ENCODE measurements at places on chromosomes 3 and 15. TPM values are rescaled to one million over a fixed set of nuclear protein-coding genes. Genes with fewer than 3 reads are reported as not detected.
A peak's percentile ranks its signal among the peaks of the same experiment; 100 is the strongest.

- no peak for DNase-seq
Observed at GRCh38 chr3:102480139-102480538, 45.3 kb downstream of the ZPLD1 start.

DNA sequence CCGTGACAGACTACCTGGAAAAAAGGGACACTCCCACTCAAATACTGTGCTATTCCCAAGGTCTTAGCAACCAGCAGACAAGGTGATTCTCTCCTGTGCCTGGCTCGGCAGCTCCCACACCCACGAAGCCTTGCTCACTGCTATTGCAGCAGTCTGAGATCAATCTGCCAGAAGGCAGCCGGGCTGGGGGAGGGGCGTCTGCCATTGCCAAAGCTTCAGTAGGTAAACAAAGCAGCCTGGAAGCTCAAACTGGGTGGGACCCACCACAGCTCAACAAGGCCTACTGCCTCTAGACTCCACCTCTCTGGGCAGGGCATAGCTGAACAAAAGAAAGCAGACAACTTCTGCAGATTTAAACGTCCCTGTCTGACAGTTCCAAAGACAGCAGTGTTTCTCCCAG lies 128.4 kb upstream of the SETMAR start:
- peak; percentile 60 for DNase-seq

DNA sequence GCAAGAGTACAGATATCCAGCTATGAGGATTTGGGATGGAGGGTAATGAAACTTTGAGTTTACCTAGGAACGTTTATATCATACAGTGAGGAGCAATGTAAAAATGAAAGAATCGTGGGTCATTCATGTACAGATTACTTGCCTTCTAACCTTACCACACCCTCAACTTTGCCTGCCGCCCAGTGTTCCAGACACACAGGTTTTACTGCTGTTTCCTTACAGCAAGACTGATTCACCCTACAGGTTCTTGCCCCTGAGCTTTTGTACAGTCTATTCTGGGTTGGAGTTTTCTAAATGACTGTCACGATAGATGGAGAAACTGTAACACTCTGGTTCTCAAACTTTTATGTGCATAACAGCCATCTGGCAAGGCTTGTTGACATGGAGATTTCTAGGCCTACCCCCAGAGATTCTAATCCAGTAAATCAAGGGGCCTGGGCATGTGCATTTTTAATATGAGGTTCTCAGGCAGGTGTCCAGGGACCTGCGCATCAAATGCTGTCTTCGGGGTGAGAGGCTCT lies 6.6 kb upstream of the TPRG1 start:
- DNase-seq: no peak

GRCh38 chr15:81001152-81002008 lies 657 bp downstream of the TLNRD1 start:
- DNase-seq: peak; percentile 58

DNA sequence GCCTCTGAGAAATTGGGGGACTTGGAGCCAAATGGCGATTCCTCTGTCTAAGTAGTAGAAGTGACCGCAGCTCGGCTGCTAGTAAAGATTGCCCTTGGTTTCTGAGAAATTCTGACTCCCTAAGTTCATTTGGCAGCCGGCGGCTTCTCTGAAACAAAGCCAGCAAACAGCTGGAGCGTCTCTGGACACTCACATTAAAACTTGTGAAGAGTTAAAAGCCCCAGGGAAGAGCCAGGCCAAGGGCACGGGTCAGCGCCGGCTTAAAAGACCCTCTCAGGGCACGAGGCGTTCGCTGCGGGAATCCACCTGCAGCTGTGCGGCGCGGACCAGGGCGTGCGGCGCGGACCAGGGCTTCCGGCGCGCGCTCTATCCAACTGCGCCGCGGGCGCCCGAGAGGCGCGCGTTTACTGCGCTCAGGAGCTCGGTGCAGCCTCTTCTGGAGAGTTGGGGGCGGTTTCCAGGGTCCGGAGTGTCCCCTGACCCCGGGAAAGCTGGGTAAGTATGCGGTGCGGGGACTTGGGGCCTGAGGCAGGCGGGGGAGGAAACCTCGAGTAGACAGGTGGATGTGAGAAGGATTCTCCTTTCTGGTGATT lies at the start of gene COL6A5:
COL6A5 (plus strand) TSS at position 186 of the 593 bp plus-strand sequence. CDS start 27,967 bp downstream, outside the sequence.
- no peak for DNase-seq

DNA sequence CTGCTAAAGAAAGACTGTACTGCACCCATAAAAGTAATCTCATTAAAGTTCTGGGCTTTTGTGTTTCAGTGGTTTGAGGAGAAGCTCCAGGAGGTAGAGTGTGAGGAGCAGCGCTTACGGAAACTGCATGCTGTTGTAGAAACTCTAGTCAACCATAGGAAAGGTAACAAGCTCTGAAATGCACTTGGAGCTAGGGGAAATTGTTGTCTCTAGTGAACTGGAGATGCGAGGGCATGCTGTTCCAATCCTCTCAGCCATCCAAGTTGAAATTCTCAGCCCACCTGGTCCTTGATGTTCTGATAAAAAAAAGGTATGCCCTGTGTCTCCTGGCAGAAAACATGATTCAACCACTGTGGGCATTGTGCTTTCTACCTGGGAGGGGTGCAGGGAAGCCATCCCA lies 21.4 kb upstream of the SNX22 start:
- DNase-seq: no peak

DNA sequence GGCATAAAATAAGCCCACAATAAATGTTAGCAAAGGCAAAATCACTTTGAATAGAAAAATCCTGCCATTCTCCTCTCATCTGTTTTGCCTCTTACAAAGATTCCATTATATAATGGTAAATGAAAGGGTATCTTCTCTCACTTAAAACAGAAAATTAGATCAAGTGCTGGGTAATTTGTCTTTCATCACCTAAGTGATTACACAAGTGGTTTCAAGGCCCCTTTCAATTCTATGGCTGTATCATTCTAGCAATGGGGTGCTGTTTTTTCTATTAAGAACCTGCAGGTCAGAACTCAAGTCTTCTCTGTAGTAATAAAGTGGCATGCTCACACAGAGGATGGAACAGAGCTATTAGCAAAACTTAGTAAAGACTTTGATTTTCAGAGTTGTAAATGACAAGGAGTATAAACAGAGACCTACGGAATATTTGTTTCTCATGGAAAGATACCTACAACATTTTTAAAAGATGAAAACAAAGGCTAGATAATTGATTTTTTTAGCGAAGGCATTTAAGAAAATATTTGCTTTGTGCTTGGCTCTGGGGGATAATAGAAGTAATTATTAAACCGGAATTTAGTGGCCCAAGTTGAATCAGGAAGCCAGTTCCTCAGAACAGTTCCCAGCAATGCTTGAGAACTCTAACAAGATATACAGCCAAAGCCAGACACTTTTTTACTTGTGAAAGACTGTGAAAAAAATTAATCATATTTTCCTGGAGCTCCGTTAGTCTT lies 137.4 kb downstream of the CMSS1 start:
- DNase-seq: no peak

GRCh38 chr3:29153811-29154210 lies 127.1 kb upstream of the RBMS3 start:
- DNase-seq: no peak

GRCh38 chr15:100229181-100230163 lies 112.3 kb downstream of the ADAMTS17 start:
- DNase-seq: no peak

- no peak for DNase-seq
Observed at GRCh38 chr3:111545349-111545748, 3.4 kb downstream of the CD96 start.

GRCh38 chr3:59734061-59734460 lies 684.2 kb upstream of the CFAP20DC start:
- DNase-seq: no peak

DNA sequence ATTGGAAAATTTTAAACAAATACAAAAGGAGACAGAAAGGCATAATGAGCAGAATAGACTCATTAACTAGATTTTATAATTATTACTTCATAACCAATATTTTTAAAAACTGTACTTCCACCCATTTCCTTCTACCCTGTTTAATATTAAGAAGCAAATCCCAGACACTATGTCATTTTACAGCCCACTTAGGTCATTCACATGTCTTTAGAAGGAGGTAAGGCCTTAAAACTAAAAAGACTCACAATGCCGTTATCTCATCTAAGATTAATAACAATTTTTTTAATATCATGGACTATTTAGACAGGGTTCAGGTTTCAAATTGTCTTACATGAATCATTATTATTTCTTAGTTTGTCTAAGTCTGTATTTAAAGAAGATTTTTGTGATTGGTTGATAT lies 217.2 kb downstream of the NFKBIZ start:
- DNase-seq: no peak

GRCh38 chr3:149965278-149965677 lies 5.4 kb downstream of the PFN2 start:
- DNase-seq: no peak

- no peak for DNase-seq
Observed at GRCh38 chr15:92600856-92601255, 54.7 kb downstream of the FAM174B start.

GRCh38 chr3:105232553-105232952 lies 134.2 kb upstream of the ALCAM start:
- DNase-seq: no peak

- DNase-seq: peak; percentile 47
Observed at GRCh38 chr3:44439499-44440295, 37.8 kb downstream of the ZNF445 start.

DNA sequence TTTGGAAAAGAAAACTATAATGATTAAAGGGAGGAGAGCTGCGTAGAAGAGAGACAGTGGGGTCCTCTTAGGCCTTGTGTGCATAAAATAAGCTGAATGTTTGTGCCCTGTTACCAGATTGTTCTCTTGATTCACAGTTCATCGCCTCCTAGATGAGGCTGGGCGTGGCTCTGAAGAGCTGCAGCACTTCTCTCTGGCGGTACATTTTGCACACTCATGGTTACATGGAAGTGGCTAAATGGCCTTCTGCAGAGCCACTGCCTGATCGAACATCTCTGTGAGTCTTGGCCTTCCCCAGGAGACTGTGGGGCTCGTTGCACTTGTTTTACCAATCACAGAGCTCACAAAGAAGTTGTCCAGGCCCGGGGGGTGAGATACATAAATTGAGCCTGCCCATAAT lies 208.8 kb downstream of the GABRG3 start:
- DNase-seq: no peak

DNA sequence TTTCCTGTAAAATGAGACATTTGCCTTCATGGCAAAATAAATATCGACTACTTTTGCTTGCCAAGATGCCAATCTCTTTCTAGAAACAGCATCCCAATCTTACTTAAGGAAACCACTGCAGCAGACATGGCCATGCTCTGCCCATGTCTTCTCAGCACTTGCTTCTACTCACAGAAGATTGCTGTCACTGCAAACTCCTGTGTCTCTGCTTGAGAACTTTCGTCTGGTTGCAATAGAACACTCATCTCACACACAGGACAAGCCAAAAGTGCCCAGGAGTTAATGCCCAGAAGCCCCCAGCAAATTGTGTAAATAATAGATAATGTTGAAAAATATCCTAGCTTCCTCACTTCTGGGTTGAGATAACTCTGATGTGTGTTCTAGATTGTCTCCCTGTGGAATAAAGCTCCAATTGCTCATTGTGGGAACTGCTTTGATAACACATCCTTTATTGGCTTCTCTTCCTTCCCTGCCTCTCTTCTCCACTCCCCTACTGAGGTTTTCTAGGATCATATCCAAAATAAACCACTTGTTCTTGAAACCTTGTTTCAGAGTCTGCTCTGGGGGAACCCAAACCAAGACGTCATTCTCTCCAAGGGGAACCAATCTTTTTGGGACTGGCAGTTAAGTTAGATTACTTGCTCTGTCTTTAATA lies 156.3 kb upstream of the STRIT1 start:
- no peak for DNase-seq

DNA sequence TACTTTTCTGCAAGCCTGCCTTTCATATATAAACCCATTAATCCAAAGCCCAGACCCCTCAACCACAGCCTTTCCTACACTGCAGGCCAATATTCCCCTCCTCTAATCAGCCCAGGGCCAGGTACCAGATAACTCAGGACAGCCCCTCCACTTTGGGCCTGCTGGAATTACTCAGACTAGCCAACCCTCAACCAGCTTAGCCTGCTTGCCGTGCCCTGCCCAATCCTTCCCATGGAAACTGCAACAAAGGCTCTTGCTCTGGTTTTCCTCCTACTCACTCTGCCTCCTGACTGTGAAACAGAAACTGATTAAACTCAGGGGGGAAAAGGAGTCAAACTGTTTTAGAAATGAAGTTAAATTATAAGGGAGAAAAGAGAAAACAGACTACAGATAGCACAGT lies 248.1 kb downstream of the KLF13 start:
- DNase-seq: no peak

- no peak for DNase-seq
Observed at GRCh38 chr3:88131695-88132094, 18.1 kb upstream of the C3orf38 start.

- DNase-seq: no peak
Observed at GRCh38 chr15:75763137-75763611, 50.5 kb upstream of the CSPG4 start.

DNA sequence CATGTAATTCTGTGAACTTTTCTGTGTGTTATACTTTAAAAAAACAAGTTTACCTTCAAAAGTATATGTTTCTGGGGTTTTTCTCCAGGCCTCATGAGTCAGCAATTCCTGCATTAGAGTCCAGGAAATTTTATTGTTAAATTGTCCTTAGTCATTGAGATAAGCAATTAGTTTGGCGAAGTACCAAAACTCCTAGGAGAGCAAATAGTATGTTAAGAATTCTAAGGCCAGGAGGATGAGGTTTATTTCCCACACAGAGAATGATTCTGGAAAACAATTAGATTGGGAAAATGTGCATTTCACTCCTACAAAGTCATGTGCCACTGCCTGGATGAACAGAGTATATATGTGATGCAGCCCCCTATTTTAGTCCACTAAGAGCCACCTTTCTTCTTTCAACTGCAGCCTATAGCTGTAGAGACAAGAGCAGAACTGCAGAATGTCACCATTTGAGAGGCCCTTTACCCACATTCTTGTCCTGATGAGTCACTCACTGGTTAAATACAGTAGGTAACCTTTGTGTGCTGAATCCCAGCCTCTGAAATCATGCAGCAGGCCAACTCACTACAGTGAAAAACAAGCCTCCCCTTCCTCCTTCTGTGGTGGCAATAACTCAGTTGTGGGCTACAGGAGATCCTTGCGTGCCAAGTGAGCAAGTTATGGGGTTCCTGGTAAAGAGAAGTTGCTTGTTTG lies 452.8 kb upstream of the THBS1 start:
- DNase-seq: no peak

IRAK2 gene
- 7.2 TPM for total RNA-seq

DNAH12 gene
- 0.33 TPM for total RNA-seq

ST3GAL6 gene
- 52.6 TPM for total RNA-seq

RNU5B-1 gene
- total RNA-seq: not detected

TMEM266 gene
- total RNA-seq: 0.29 TPM

MUC20 gene
- 20.1 TPM for total RNA-seq

KBTBD13 gene
- 0.15 TPM for total RNA-seq

SPESP1 gene
- 7.9 TPM for total RNA-seq

CHRD gene
- 20.3 TPM for total RNA-seq

SUCNR1 gene
- 1.6 TPM for total RNA-seq

CYP11A1 gene
- 4.6 TPM for total RNA-seq

RLBP1 gene
- not detected for total RNA-seq

PLIN1 gene
- 2,292 TPM for total RNA-seq

LMOD3 gene
- total RNA-seq: not detected

PLA2G4D gene
- not detected for total RNA-seq

ECE2 gene
- not detected for total RNA-seq

SAMMSON gene
- not detected for total RNA-seq

GXYLT2 gene
- total RNA-seq: 5.6 TPM

HIGD2B gene
- total RNA-seq: not detected

NIPA2 gene
- total RNA-seq: 50.8 TPM

VPS18 gene
- 23.9 TPM for total RNA-seq

All from breast epithelium (tissue), 4 donors.